Dermis blood vessel endothelial cell (primary cell): ENCODE measurements at places on chromosomes 4 and X. TPM values are rescaled to one million over a fixed set of nuclear protein-coding genes. Genes with fewer than 3 reads are reported as not detected.

DNA sequence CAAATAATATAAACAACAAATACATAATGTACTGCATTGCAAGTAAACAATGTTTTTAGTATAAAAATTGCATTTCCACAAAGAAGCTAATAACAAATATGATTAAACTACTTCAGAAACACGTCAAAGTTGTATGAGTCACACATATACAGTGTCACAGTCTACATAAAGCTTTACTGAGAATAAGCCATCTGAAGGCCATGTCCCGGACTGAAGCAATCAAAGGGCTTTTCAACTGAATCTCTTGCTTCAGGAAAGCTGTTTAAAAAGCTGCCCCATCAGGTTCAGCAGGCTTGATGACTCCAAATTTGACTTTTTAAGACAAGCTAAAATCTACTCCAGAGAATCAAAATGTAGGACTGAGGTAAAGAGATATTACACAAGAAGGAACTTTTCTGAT is 1476.8 kb downstream of the ADGRL3 start:
- DNase-seq: no peak

Gene SPP1
- total RNA-seq: 4.4 and 11.6 TPM in 2 replicates

DNA sequence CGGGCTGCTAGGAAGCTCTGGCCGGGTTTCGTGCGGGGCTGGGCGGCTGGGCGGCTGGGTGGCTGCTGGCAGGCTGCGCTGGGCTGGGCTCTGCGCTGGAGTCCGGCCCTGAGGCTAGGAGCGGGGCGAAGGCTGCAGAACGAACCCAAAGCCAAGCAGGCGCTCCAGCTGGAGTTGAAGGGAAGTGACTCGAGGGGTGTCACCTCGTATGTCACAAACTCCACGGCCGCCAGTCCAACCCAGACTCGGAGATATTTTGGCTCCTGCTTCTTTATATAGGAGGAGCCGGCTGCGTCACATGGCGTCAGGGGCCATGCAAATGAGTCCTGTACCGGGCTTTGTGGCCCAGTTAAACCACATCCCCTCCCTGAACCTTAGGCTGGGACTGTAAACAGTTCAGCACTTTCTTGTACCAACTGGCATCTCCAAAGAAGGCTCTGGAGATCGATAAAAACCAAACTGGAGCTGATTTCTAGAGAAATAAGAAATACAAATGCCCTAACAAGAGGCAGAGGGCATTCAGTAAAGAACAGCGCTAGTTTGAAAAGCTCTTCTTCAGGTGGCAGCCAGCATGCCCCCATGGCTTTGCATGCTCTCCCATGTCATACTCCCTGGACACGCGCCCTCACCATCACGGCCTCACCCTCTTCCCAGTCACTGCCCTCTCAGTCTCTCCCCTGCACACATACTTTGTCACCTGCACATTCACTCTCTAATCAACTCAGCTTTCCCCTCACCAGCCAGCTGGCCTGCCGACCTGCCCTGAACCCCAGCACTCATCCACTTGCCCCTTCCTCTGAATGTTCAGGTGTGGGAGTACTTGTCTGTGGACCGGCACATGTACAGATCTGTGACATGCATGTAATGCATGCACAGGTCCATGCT is 58.5 kb downstream of the TSC22D3 start:
- DNase-seq: peak; percentile 81

DNA sequence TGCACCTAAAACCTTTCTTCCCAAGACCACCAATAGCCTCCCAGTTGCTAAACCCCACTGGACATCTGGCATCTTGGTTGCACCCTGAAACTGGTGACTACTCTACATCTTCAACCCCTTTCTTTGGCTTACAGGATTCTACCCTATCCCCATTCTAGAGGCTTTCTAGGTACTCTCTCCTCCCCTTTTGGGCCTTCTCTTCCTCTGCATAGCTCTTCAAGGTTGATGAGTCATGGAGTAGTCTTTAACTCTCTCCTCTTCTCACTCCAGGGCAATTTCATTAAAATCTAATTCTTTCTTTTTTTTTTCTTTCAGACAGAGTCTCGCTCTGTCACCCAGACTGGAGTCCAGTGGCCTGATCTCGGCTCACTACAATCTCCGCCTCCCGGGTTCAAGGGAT is 16.8 kb downstream of the APOO start:
- DNase-seq: no peak

- DNase-seq: no peak
Observed at GRCh38 chr4:124936427-124936826, 223.9 kb upstream of the ANKRD50 start.

Gene FAM149A
- total RNA-seq: 0.09 TPM in 1 of 2 replicates, not detected in the other

Gene DCAF12L1
- under 0.01 and 0.09 TPM in 2 replicates for total RNA-seq

Gene MAGEA9B
- total RNA-seq: not detected in 2 replicates

GRCh38 chr4:175871774-175872405 is 59.8 kb upstream of the GPM6A start:
- DNase-seq: no peak

DNA sequence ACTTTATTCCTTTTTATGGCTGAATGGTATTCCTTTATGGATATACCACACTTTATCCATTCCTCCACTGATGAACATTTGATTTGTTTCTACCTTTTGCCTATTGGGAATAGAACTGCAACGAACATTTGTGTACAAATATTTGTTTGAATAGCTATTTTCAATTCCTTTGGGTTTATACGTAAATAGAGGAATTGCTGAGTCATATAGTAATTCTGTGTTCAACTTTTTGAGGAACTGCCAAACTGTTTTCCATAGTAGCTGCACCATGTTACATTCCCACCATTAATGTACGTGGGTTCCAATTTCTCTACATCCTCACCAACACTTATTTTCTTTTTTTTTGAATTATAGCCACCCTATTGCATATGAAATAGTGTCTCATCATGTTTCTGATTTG is 156.5 kb upstream of the ATP6AP2 start:
- DNase-seq: no peak

GRCh38 chr4:148329751-148330150 is 112.5 kb downstream of the NR3C2 start:
- DNase-seq: no peak

- no peak for DNase-seq
Observed at GRCh38 chr4:93771640-93772411, 56.7 kb upstream of the ATOH1 start.

Gene UGT2B7
- total RNA-seq: 0.09 and 0.34 TPM in 2 replicates

DNA sequence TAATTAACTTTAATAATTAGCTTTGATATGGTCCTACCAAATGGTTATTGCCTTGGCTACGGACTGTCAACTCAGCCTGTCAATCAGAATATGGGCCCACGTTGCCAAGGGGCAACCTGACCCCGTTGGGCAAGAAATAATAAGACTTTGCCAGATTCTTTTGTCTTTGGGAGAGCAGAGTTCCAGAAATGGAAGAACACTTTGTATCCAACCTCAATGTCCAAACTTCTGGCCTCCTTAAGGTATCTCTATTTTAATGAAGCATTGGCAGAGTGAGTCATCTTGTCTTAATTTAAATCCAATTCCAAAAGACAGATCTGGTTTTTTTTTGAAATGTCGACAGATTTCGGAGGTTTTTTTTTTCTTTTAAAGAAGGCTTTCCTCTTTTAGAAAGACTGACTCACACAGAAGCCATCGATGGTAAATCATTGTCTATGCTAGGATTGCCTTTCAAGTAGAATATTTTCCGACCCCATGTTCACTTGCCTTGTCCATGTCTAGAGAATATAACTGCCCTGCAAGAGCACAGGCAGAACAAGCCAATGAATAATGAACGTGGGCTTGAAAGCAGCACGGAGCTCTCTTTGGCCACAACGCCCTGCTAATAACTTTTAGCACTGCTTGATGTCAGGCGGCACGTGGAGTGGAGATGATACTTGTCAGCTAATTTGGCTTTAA is 190.3 kb upstream of the GATB start:
- no peak for DNase-seq

Gene FAM184B
- total RNA-seq: not detected in 2 replicates

DNA sequence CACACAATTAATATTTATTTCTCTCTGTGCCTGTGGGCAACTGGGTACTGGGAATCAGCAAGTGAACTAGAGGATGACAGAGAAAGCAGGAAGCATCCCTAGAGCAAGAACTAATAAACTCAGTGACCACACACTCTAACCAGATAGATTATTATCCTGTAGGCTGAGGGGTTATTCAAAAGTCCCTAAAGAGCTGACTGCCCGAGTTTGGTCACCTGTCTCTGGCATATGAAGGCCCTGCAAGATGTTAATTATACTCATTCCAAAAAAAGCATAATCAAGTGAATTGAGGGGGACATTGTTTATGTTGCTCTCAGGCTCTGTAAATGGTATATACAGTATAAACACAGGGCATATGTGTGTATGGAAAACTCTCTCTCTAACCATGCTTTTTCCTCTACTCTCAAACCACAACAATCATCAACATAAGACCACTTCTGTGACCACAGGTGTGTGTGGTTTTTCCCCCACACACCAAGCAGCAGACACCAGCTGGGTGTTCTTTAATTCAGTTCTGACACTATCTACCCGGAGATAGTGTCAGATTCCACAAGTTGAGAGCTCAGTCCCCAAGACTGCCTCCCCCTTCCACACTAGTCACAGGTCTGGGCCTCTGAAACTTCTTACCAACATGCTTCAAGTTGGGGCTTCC is 6.2 kb upstream of the HPSE start:
- DNase-seq: no peak

DNA sequence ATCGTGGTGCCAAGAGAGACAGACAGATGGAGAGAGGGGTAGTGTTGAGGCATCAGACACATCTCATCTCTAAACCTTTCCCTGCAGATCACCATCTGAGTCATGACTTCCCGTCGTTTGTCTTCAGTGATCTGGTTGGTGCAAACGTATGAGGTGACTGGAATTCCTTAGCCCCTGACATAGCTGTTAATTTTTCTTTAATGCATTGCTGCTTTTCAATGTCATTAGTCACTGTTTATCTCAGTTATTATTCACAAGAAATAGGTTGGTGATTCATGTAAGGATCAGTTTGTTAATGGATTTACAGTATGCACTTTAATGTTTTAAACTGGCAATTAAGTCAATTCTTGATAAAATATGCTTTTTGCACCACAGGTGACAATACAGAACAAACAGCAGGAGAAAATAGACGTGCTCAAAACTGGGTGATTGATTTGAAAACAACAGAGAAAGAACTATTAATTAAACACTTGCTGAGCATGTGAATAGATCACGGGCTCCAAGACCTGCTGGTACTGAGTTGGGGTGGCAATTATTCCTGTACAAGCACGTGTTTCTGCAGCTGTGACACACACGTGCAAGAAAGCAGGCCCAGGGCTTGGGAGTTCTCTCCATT is 1.3 kb upstream of the TMEM154 start:
- peak; percentile 78 for DNase-seq

Gene PPP1R2C
- total RNA-seq: not detected in 2 replicates

- DNase-seq: no peak
Observed at GRCh38 chrX:139209342-139209741, 321.2 kb upstream of the F9 start.

DNA sequence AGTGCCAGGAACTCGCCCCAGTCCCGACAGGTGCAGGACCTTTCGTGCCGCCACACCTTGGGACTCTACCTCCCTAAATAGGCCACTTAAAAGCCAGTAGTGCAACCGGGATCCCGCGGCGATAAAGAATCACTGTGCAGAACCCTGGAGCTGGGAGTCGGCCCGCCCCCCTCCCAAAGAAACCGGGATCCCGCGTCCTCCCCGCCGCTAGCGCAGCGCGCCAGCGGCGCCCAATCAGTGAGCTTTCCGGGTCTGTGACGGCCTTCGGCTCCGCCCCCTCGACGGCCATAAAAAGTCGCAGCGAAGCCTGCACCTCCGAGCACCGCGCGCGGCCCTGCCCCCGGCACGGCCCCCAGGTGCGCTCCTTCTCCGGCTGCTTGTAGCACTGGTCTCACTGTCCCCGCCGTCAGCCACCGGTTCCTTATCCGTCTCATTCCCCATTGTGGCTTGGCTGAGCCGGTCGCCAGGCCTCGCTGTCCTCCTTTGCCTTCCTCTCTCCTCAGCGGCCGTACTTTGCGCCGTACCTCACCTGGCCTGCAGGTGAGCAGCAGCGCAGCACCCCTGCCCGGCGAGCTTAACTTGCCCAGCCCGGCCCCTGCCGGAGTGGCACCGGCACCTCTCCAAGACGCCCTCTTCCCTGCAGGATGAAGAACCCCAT is at the start of gene LRAT:
LRAT (plus strand) TSS at position 318 of the 658 bp plus-strand sequence; CDS start at position 645, 327 bp downstream.
- DNase-seq: peak; percentile 8

Gene RHOXF1
- total RNA-seq: not detected in 2 replicates

Gene GPC4
- 0.14 and 0.34 TPM in 2 replicates for total RNA-seq

DNA sequence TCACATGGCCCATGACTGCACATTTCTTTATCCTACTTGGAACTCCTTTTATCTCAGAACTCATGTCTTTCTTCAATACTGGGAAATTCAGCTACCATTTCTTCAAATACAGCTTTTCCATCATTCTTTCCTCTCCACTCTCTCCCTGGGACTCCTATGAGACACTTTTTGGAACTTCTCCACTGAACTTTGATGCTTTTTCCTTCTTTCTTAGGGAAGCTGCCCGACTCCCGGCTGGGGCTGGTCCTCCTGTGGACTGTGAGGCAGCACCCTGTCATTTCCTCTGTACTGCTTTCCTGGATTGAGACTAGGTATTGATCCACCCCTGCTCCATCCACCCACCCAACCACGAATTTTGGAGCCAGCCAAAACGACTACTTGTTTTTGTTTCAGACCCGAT is 40.0 kb downstream of the ZFYVE28 start:
- peak; percentile 12 for DNase-seq

DNA sequence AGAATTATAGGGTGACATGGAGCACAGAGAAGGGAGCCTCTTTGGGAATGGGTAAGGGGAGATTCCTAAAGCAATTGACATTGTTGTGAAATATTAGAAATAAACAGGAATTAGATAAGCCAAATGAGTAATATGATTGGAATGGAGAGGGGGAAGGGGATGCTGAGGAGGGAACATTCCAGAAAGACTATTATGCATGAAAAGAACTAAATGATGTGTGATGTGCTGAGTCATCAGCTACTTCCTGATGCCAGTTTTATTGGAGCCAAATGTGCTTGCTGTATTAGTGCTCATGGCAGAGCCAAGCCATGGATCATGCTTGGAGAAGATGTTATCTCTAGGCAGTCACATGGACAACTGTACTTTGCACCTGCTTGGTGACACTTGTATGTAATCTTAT is 189.0 kb upstream of the HCCS start:
- peak; percentile 83 for DNase-seq

GRCh38 chr4:6644792-6645530 is 4.5 kb downstream of the MRFAP1 start:
- DNase-seq: no peak

DNA sequence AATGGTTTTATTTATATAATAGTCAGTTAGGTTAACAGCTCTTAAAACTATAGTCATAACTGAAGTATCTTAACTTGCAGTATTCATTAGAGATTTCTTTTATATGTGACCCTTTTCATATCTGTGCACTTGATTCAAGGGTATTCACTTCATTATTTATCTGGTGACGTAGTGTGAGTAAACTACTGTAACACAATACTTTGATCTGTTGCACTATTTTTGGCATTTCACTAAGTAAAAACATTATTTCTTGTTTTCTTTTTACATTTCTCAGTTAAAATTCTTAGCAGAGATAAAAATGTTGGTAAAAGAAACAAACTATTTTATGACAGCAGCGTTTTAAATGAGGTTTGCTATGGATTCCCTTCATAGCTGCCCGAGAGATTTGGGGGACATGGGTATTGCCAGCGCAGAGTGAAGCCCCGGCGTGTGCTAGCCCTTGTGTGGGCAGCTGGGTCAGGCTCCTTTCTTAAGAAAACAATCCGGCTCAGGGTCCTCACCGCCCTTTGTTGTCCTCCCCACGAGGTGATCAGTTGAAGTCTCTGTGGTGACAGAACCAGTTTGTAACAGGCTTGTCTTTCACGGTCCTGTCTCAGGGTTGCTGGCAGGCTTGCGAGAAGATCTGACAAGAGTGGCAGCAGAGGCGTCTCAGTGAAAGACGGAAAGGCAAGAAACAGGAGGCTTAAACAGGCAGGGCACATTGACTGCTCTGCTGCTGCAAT is 293.4 kb downstream of the BMPR1B start:
- no peak for DNase-seq
